Activated CD8-positive, alpha-beta memory T cell treated with anti-CD3 and anti-CD28 coated beads for 24 hours (primary cell): ENCODE measurements at places on chromosomes 16 and 17.

DNA sequence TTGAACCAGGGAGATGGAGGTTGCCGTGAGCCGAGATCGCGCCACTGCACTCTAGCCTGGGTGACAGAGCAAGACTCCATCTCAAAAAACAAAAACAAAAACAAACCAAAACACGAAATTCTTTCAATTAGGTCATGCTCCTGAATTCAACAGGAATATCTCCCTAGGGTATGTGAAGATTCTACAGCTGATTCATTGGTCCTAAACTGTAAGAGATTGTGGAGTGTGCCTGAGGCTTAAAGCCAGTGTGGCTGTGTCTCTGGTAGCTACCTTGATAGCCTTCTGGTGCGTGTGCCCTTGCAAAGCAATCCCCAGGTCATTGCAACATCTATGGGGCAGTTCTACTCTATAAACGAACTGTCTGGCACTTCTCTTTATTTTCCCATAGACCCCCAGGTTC, 48.4 kb downstream of the USP43 start:
- no peak for DNase-seq

- peak; percentile 28 for DNase-seq
Measured at GRCh38 chr17:14330492-14330962, 29.6 kb downstream of the HS3ST3B1 start.

DNA sequence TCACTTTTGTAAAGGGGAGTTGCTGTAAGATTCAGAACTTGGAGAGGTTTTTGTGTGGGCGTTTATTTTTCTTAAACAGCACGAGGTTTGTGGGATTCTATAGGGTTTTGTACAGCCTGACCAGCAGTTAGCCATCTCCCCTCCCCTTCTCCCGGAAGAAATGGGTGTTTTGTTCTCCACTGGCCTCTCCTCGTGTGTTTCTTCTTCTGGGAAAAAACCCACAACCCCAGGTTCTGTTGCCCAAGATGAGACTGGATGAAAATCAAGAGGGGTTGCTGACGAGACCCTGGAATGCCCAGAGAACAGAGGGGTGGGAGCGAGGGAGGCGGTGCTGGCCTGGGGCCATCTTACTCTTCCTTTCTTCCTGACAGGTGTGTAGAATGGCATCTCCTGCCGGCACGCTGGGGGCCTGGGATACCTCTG, 186.1 kb downstream of the MSI2 start:
- no peak for DNase-seq

DNA sequence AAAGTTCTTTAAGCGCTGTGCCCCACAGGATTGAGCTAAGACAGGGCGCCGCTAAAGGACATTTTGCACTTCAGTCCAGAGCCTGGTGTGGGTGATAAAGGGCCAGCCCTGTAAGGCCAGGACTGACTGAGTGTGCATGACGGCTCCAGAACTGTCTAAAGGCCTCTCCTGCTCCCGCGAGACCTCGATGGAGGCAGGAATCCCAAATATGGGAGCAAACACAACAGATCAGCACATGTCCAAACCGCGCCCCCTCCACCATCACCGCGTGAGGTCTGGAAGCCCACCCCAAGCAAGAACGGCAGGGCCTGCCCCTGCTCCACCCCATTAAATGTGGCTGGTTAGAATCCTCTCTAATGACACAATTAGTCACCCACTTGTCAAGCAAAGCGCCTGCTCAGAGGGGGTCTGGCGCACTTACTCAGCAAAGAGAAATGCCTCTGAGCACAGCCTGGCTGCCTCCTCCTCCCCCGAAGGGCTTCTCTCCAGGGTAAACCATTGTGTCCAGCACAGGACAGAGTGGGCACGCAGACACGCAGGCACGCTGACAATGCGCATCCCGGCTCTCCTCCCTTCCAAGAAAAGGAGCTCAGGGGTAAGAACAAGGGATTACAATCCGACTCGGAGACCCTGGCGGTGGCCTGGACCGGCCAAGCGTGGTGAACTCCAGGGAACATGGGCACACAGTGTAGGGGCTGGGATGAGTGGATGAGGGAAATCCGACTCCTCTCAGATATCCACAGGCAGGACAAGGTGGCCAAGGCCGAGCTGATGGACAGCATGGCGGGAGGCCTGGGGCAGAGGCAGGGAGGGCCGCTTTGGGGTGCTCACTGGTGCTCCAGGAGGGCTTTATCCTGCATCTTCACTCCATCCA, 1.5 kb downstream of the MXRA7 start:
- DNase-seq: no peak

DNA sequence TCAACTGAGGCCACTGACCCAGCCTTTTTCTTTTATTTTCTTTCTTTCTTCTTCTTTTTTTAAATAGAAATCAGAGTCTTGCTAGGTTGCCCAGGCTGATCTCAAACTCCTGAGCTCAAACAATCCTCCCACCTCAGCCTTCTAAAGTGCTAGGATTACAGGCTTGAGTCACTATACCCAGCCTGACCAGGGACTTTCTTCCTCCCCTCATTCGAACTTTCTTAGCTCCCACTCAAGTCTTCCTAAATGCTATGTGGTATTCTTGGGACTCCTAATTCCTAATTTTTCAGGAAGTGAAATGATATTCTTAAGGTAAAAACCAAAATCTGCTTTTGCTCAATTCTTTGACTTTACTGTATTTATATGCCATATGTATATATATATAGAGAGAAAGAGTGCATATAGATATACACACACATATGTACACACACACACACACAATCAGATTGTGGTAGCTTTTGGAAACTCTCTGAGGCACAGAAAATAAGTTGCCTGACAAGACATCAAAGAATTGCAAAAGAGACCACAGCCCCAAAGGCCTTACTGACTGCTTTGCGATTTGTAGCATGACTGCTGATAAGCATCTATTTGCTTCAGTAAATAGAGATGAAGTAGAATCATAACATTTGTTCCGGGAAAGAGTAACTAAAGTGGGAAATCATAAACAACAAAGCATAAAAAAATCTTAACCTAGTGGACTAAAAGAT, 9.5 kb upstream of the AMZ2 start:
- DNase-seq: no peak

DNA sequence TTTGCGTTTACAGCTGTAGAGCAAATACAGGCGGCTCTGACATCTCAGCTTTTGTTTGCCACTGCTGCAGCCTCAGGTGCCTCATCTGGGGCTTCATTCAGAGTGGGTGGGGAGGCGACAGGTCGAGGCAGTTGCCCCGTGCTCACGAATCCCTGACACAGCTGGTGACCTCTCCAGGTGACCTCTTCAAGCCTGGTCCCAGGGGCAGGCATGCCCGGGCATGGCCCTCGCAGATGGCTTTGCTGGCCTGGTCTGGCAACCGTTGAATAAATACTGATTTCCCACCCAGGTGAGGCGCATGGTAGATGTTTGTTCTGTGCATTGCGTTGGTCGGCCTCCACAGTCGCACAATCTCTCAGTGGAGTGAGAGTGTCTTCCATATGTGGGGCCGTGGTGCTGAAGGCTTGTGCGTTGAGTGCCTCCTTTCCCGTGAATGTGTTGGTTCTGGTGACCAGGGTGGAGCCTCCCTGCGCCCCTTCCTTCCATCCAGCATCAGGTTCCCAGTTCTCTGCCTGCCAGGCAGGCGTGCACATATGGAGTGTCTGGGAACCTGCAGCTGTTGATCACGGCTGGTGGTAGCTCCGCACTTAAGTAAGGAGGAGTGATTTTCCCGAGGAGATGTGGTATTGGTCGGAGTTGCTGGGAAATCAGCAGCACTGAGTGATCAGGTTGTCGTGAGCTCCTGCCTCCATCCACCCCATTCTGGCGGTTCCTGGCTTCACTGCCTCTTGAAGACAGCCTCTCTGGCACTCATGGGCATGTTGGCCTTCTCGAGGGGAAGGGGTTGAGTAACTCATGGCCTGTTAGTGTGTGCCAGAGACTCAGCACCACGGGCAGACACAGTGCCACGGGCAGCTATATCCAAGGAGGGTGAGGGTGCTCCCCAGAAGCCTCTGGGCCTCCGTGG, 149.7 kb downstream of the RPTOR start:
- DNase-seq: no peak

DNA sequence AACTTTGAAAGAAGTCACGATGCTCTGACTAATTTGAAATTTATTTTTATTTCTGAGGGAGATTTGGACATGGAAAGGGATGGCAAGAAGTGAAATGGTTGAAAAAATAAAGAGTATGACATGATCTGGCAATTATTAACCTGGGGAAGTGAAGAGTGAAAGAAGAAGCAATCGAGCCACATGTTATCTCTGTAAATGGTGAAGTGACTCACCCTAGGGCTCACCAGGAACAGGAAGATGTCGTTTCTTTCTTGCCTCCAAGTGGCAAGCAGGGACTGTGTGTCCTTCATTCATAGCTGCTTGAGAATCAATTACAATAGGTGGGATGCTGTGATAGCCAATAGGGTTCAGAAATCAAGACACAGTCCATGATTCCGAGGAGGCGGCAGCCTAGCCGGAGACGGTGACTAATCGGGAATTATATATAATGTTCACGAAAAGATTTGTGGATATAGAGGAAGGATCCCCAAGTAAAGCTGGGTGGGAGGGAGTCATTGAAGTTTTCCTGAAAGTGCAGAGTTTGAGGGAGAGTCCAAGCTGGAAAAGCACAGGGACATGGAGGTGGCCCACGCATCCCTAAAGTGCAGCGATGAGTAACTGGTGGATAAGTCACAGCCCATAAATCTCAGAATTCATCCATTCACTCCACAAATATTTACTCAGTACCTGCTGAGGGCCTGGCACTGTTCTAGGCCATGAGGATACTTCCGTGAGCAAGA, 18.2 kb upstream of the KRT20 start:
- DNase-seq: no peak

- no peak for DNase-seq
Measured at GRCh38 chr17:32755045-32755805, 121.7 kb downstream of the MYO1D start.

DNA sequence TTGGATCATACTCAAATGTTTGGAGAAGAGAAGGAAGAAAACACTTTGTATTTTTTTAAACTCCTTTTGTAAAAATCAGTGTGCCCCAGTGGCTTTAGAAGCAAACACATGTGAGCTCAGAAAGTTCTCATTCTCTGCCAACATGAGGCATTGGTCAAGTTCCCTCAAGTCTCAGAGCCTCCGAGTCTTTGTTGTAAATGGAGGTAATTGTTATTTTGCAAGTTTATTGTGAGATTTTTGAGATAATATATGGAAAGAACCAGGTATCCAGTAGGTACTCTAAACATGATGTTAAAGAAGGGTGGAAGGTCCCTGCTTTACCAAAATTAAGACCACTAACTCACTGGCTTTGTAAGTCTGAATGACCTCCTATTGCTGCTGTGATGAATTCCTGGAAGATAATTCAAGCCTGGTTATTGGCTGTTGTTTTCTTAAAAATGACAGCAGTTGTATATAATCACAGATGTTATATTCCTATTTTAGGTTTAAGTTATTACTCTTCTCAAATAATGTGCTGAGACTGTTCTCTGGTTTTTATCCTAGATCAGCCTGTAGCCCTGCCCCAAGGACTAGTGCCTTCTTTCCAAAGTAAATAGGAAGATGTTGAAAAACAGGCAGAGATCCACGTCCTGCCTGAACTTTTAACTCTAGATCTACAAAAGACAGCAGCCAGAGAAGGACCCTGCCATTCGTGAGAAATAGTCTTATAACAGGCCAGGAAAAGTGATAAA, 2.4 kb downstream of the HLF start:
- DNase-seq: no peak

- no peak for DNase-seq
Measured at GRCh38 chr17:48791128-48792032, 25.6 kb downstream of the TTLL6 start.
